GF-D8 (cell line): ENCODE measurements at places on chromosomes 11 and 22.

GRCh38 chr11:129041611-129042018 is 98.9 kb upstream of the TP53AIP1 start:
- DNase-seq, result no peak

- no peak for DNase-seq
Measured at GRCh38 chr22:48850658-48851287, 976.9 kb downstream of the BRD1 start.

DNA sequence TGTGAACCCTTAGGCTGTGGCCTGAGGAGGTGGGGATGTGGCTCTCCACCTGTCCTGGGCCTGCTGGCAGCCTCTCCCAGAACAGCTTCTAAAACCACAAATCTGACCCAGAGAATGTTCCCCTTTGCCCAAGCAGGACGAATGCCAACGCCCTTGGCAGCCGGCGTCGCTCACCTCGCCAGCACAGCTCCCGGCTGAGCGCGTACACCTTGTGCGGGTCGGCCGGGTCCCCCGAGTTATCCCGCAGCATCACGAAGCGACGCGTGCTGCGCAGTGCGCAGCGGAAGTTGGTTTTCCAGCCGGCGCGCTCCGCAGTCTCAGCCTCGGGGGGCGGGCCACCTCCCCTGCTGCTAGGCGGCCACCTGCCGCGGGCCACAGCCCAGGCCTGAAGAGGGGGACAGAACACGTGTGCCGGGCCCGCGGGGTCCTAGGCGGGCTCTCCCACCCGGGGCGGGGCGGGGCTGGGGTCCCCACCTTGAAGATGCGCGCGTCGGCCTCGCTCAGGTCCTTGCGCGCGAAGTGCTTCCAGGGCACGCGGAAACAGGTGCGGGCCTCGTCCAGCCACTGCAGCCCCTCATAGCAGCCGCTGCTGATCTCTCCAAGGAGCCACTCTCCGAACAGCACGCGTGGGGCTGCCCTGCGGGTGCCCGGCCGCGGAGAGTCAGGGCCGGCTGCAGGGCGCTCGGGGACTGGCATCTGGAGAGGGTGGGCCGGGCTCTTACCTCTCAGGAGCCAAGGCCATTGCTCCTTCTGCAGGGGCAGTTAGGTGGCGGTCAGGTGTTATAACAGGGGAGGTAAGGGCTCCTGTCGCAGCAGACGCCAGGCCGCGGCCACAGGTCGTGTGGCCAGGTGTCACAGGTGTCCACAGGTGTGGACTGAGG is 887 bp downstream of the IRF7 start:
- no peak for DNase-seq

DNA sequence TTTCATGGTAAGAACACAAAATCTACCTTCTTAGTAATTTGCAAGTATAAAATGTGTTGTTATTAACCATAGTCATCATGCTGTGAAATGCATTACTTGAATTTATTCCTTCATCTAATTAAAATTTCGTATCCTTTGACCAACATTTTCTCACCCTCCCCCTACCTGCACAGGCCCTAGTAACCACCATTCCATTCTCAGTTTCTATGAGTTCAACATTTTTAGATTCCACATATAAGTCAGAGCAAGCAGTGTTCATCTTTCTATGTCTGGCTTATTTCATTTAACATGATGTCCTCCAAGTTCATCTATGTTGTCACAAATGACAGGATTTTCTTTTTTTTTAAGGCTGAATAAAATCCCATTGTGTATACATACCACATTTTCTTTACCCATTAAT is 43.5 kb upstream of the CCDC179 start:
- no peak for DNase-seq

- no peak for DNase-seq
Measured at GRCh38 chr11:124050748-124051147, 9.6 kb upstream of the OR10G7 start.

- no peak for DNase-seq
Measured at GRCh38 chr11:12149672-12150225, 39.4 kb downstream of the MICAL2 start.

DNA sequence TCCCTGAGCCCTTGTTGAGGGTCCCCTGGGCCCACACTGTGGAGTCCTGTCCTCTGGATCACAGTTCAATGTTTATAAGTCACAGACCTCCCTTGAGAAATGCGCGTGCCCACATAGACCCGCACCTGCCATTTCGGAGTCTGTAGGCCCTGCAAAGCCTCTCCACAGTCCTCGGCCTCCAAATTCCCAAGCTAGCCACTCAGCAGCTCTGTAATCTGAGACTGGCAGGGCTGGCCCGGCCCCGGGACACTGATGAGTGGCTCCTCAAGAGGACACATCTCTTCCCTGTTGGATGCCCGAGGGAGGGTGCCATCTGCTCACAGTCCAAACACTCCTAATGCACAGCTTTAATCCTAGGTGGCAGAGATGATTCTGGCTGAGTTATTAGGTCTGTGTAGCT is 39.1 kb downstream of the B3GAT1 start:
- DNase-seq, result no peak

DNA sequence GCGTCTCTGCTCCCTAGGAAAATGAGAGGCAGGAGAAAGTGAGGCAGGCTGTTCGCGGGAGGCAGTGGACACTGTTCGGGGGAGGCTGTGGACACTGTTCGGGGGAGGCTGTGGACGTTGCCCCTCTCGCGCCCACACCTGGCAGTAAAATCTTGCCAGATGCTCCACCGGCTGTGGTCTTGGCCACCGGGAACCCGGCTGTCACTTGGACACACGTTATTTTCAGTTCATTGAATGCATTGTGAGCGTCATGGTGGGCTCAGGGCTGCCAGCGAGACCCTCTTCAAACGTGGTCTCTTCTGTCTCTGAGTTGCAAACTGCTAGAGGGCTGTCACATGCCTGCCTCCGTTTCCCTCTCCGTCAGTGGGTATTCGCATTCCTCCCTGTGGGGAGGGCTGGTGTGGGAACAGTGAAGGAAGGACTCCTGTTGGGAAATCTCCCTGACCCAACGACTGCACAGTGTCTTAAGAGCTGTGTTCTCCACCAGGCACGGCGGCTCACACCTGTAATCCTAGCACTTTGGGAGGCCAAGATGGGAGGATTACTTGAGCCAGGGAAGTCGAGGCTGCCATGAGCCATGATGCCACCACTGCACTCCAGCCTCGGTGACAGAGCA is 1.4 kb downstream of the PRR5 start:
- DNase-seq, result no peak

- DNase-seq, result no peak
Measured at GRCh38 chr22:30591191-30591587, 521 bp downstream of the PES1 start.

DNA sequence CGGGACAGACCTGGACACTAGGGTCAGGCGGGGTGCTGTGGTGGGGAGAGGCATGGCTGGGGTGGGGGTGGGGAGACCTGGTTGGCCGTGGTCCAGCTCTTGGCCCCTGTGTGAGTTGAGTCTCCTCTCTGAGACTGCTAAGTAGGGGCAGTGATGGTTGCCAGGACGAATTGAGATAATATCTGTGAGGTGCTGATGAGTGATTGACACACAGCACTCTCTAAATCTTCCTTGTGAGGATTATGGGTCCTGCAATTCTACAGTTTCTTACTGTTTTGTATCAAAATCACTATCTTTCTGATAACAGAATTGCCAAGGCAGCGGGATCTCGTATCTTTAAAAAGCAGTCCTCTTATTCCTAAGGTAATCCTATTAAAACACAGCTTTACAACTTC is 3.9 kb downstream of the FADD start:
- no peak for DNase-seq

GRCh38 chr11:38460896-38461295 is 1862.9 kb upstream of the RAG2 start:
- DNase-seq, result no peak

- no peak for DNase-seq
Measured at GRCh38 chr11:20238712-20239111, 78.4 kb upstream of the DBX1 start.

DNA sequence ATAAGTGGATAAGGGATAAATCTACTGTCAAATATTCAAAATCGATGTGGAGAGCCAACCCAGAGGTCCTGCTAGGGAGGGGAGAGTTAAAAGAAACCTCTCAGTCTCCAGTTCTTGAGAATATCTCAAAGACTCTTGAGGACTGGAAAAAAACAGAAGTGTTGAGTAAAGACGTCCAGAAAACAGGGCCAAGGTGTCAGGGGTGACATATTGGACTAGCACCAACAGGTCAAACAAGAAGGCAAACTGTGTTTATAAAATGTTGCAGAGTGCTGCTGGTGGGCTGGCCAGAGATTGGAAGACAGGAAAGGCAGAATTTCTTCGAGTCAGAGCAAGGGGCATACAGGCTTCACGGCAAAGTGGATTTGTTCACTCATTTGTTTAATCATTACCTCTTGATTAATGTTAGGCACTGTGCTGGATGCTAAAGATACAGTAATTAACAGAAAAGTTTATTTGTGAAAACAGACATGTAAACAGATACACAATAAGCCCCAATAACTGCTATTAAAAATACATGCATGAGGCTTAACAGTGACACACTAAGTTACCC is 33.7 kb upstream of the SMPD1 start:
- no peak for DNase-seq

DNA sequence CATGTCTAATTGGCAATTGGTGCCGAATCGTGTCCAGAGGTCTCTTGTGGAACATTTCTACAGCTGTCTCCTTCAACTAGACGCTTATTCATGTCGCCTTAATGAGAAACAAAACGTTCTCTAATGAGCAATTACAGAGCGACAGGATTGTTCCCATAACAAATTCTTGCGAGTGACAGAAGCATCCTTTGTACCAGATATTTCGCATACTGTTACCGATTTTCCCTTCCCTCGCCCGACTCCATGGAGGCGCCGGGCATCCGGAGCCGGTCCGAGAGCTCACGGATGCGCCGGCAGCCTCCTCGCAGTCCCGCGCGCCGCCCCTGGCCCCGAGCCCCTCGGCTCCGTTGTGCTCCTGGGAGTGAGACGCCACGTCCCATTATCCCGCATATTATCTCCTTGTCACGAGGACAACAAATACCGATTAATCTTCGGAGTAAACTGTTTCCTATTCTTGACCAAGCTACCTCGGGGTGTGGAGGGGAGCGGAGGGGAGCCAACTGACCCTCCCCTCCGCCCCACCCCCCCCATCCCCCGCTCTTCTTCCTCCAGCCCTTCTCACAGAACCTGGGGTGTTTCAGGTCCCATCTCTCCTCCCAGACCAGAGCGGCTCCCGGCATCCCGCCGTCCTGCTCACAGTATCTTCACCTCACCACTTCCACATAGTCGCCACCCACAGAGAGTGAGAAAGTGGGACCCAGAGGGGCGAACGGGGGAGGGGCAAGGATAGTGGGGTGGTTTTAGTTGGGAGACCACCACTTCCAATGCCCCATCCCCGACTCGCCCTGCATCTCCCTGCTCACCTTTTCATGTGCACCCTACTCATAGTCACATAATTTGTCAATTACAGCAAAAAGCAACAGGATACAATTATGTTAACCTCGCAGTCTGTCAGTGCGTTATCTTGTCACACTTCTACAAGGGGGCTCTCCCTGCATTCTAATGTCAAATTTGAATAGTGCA is 11.4 kb downstream of the PAX6 start:
- DNase-seq, result no peak

- DNase-seq, result no peak
Measured at GRCh38 chr11:16685914-16686313, 52.5 kb upstream of the C11orf58 start.

DNA sequence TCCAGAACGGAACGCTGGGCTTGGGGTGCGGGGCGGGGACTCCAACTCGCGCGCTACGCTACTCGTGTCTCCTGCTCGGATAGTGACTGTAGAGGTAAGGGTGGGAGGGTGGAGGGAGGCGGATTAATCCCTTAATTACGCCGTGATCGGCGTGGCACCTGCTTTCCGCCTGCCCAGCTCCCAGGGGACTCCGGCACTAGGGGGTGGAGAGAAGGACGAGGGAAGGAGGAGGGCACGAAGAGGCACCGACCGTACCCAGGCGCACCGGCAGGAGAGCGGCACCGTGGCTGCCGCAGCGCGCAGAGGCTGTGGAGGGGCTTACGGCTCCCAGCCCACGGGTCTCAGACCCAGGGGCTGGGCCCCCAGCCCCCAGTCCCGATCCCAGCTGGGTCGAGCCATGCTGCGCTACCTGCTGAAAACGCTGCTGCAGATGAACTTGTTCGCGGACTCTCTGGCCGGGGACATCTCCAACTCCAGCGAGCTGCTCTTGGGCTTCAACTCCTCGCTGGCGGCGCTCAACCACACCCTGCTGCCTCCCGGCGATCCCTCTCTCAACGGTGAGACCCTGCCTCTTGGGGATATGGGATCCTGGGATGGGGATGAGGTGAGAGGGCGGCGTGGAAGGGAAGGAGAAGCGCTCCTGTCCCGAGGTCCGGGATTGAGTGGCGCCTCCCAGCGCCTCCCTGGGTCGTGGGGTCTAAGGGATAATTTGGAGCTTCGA is at the start of gene ROBO3:
Gene ROBO3 (plus strand): TSS at position 252 of the 721 bp plus-strand sequence. CDS start 146 bp downstream, at position 398.
- DNase-seq, result no peak

DNA sequence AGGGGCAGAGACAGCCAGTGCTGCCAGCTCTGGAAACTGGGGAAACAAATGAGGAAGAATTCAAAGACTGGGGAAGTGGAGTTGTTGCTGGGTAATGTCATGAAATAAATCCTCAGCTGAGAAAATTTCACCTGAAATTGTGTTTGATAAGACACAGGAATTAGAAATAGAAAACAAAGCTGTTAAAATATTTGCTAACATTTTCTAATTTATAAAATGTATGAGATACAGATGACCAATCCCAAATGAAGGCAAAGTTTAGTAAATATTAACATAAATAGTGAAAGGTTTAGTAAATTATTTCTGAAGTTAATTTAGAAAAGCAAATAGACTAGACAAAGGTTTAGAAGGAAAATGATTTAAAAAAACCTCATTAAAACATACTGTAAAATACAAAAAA is at the start of gene OR56A5:
Gene OR56A5 (minus strand): TSS at position 101 of the 400 bp plus-strand sequence. CDS start 0 bp downstream, at position 101.
- DNase-seq, result no peak

DNA sequence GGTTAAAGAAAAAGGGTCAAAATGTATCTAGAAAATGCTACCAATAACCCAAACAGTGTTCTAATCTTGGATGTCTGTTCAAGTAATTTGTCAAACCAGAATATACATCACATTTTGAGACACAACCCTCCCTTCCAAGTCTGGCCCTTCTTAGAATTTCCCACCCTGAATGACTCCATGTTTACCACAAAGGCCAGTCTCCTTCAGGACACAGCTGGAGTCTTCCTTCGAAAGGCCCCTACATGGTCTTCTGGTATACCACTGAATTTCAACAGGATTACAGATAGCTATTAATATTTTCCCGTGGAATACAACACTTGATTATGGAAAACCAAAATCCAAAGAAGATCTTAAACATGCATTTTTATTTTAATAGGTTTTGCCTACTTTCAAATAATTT is 10.2 kb downstream of the CCDC34 start:
- DNase-seq, result no peak

DNA sequence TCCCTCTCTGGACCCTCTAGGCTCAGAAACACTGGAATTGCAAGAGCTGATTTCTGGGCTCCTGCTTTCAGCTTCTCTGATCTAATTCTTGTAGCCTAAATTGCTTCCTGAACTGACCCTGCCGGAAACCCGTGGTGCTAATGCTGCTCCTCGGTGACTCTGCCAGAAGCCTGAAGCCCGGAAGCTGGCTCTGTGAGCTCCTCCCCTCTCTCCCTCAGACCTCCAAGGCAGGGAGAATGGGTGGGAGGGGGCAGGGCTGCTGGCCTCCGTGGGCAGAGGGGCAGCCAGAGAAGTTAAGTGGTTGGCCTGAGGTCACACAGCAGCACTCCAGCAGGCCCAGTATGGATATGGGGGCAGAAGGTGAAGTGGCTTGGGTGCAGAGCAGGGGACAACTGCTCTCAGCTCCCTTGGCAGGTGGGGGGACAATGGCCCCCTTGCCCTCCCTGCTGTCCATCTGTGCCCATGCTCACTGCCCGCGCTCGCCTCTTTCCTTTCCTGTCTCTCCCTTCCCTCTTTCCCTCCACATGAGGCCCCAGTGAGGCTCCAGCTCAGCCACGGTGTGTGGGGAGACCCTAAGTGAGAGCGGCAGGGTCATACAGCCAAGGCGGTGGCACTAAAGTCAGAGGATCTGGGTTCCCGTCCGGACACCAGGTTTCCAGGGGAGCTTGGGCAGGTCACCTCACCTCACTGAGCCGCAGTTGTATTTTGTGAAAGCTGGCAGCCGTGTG is 16.2 kb downstream of the CAPN5 start:
- DNase-seq, result peak; percentile 18
